ENCODE measurements at places on chromosomes 1 and 21. TPM values are rescaled to one million over a fixed set of nuclear protein-coding genes. Genes with fewer than 3 reads are reported as not detected.

DNA sequence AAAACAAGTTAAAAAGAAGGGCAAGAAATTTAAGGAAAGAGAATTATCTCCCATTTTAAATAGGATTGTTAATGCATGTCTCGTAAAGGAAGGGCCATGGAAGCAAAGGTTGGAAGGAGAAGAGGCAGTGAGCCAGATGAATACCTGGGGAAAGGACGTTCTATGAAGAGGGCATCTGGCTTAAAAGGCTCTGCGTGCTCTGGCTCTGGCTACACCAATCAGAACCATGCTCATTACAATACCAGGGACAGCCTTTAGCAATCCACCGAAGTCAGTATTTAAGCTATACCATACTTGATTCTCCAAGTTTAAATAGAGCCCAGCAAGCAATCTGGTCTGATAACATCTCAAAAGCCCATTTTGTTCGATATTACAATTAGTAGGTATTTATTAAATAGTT is 58.5 kb upstream of the C1orf87 start:
- DNase-seq = no peak

DNA sequence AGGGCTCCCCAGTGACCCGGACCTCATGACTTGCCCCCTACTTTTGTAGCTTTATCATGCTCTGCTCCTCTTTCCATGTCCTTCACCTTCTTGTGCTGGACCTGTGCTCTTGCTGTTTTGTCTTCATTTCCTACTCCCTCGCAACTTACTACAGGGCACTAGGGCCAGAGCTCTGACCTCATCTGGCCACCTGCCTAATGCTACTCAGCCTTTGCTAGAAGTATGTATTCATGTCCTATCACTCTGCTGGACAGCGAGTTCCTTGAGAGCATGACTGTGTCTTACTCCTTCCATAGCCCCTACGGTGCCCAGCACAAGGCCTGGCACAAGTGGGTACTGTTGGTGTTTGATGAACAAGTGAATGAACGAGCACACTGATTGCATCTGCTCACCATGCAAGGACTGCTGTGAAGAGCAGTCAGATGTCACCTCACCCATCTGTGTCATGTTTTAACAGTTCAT is 1.9 kb downstream of the MTFR1L start:
- peak; percentile 42 for DNase-seq

GRCh38 chr1:171610385-171610784 is 11.7 kb upstream of the MYOCOS start:
- peak; percentile 39 for DNase-seq

- no peak for DNase-seq
Measured at GRCh38 chr1:47627016-47627415, 189.2 kb downstream of the FOXD2 start.

DNA sequence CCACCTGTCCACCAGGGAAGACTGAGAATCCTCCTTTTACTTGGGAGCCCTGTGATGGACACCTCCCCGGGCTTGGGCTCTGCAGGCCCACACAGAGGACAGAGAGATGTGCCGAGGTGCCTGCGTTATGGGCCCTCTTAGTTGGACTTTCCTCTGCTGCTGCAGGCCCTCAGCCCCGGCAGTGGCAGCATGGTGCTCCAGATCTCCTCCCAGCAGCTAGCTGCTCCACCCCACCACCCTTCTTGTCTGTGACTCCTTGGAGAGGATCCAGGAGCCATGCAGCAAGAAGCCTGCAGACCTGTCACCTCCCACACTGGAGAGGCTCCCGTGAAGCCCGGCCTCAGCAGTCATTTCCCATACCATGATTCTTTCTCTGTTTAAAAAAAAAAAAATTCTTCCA is 27.4 kb downstream of the PHGDH start:
- DNase-seq = no peak

The KPRP gene
- total RNA-seq = not detected

GRCh38 chr1:246734866-246735265 is 10.7 kb downstream of the SCCPDH start:
- DNase-seq = no peak

The CDC20 gene
- 274 TPM for total RNA-seq

GRCh38 chr1:218347723-218348627 is 2.8 kb downstream of the TGFB2 start:
- DNase-seq = peak; percentile 91

The CATSPERE gene
- total RNA-seq = 0.25 TPM

The MR1 gene
- 47.5 TPM for total RNA-seq

- DNase-seq = no peak
Measured at GRCh38 chr1:58094221-58094620, 452.3 kb downstream of the OMA1 start.

The SLC35F3 gene
- total RNA-seq = 0.64 TPM

All from M059J (cell line).